ENCODE measurements at places on chromosomes 1 and 21.
A peak's percentile ranks its signal among the peaks of the same experiment; 100 is the strongest.

DNA sequence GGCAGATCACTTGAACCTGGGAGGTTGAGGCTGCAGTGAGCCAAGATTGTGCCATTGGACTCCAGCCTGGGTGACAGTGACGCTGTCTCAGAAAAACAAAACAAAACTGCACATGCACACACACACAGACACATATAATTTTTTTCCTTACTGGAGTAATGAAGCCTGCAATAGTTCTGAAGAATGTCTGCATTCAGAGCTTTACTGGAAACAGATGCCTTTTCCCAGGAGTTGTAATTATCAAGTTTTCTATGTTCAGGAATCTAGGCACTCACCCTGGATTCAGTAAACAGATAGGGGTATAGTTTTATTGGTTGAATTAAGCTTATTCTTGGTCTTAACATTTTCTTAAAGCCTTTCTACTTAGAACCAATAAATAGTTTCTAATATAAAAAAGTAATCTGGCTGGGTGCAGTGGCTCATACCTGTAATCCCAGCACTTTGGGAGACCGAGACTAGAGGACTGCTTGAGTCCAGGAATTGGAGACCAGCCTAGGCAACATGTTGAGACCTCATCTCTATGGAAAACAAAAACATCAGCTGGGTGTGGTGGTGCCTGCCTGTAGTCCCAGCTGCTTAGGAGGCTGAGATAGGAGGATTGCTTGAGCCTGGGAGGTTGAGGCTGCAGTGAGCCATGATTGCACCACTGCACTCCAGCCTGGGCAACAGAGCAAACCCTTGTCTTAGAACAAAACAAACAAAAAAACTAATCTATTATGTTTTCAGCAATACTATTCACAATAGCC, 15.8 kb downstream of the SPEN start:
- no peak for DNase-seq

GRCh38 chr1:228401782-228402640, 4.6 kb downstream of the TRIM11 start:
- DNase-seq = no peak

DNA sequence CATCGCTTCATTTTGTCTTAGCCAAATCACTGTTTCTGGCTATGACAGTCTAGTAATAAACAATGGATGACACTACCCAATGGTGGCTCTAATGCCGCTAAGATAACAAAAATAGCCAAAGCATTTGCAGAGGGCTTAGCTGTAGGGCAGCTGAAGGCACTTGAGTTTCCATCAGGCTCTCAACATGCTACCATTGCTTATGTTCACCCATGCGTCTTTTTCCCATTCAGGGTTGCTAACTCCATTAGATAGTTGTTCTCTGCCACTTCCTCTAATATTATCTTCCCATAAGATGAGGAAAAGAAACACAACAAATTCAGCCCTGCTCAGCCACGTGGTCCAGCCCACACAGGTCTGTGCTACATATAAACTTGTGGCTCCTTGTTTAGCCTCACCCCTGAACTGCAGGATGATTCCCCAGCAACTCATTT, 159.6 kb downstream of the TOMM20 start:
- no peak for DNase-seq

DNA sequence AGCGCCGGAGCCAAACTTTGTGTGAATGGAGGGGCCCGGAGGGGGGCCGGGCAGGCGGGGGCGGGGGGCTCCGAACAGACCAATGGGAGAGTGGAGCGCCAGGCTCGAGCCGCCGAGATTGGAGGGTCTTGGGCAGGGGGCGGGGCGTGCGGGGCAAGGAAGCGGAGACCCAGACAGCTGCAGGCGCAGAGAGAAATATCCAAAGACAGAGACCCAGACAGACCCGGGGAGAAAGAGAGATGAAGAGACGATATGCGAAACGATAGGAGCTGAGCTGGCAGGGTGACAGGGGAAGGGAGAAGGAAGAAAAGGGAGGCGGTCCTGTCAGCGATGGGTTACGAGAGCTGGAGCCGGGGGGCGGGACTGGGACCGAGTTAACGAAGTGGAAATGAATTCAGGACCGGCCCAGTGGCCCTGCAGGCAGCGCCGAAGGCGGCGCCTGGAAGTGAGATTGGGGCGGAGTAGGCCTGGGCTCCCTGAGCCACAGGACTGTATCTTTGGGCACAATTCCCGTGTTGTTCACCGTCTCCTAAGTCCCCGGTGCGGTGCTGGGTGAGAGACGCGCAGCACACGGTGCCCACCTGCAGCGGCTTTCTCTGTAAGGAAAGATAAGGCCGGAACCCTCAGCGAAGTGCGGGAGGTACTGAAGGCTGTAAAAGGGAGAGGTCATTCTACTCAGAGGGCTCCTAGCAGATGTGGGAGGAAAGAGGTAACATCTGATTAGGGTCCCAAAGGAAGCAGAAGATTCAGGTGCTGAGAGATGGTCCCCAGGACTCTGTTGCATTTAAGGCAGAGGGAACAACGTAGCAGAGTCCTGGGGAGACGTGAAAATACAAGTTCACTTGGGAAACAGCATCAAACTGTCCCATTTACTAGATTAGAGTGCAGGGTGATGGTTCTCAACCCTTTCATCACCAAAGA, 543 bp upstream of the KCNJ10 start:
- no peak for DNase-seq

DNA sequence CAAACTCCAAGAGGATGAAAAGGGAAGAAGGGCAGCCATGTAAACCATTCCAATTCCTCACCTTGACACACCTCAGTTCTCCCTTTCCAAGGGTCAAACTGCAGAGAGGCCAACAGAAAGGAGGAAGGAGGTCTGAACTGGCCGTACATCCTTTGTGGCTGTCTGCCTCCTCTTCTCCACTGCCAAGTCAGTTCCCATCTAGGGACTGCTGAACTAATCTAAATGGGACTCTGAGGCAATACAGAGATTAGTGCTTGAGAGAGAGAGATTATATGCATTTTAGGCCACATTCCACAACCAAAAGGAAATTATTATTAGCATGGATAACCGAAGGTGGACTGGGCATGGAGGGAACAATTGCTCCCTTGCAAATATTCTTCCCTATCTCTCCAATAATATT, 2.7 kb downstream of the ARHGEF11 start:
- no peak for DNase-seq

DNA sequence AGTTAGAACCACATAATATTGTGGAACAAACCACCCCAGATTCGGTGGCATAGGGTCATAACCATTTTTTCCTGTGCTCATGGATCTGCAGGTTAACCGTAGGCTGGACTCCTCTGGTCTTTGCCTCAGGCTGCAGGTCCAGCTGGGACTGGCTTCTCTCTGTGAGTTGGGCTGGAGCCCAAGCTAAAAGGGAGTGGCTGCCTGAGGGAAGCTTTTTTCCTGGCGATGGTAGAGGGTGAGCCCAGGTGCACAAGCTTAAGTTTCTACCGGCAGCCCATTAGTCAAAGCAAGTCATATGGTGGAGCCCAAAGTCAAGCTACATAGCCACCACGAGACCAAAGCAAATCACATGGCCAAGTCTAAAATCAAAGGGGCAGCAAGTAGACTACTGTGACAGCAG, 13.8 kb downstream of the EPHX4 start:
- DNase-seq = no peak

- no peak for DNase-seq
Measured at GRCh38 chr1:82924666-82925065, 1074.3 kb downstream of the TTLL7 start.

- DNase-seq = no peak
Measured at GRCh38 chr1:115761601-115762302, 6.8 kb downstream of the CASQ2 start.

- DNase-seq = peak; percentile 92
Measured at GRCh38 chr1:35448344-35448801, 108.8 kb downstream of the KIAA0319L start.

GRCh38 chr1:63414691-63415365, 47.4 kb downstream of the ALG6 start:
- DNase-seq = no peak

- no peak for DNase-seq
Measured at GRCh38 chr1:67604778-67605177, 80.2 kb upstream of the GADD45A start.

DNA sequence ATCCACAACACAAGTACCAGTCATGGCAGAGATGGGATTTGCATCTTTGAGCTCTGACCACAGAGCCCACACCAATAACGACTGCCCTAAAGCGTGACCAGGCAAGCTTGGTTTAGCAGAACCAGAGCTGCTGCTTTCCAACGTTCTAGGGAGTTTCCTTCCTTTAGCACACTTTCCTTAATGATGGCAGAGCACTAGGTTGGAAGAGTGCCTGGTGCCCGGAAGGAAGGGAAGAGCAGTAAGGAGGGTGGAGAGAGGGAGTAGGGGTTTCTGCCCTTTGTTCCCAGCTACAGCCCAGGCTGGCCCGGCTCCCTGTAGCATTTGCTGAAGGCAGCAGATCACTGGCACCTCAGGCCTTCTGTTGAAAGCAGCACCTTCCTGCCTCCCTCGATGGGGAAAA, 6.1 kb upstream of the EVA1C start:
- DNase-seq = no peak

DNA sequence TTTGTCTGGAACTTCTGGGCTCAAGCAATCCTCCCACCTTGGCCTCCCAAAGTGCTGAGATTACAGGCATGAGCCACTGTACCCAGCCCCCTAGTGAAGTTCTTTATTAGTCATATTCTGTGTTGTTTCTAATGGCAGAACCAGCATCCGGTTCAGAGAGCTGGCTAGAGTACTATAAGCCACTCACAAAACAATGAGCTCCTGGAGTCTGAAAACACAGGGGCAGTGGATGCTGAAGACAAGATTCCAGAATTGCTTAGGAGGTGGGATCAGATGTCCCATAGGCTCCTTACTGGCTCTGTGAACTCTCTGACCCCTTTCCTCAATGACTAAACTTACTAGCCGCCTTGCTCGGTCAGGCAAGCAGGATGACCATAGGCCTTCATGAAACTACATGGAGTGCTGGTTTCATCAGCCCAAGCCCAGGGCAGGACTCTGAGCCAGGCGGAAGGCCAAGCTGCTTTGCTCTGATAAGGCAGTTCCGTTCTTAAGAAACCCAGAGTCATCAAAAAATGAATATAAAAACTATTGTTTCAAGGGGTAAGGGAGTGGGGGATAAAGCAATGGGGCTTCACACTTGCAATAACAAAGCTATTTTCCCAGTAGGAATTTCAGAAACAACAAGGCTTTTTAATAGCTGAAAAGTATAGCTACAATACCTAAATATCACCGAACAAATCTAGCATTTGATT, 8.1 kb downstream of the MTHFR start:
- no peak for DNase-seq

- no peak for DNase-seq
Measured at GRCh38 chr1:27438621-27439061, 46.2 kb downstream of the GPR3 start.

GRCh38 chr1:225990705-225991464, 8.3 kb downstream of the SDE2 start:
- no peak for DNase-seq

DNA sequence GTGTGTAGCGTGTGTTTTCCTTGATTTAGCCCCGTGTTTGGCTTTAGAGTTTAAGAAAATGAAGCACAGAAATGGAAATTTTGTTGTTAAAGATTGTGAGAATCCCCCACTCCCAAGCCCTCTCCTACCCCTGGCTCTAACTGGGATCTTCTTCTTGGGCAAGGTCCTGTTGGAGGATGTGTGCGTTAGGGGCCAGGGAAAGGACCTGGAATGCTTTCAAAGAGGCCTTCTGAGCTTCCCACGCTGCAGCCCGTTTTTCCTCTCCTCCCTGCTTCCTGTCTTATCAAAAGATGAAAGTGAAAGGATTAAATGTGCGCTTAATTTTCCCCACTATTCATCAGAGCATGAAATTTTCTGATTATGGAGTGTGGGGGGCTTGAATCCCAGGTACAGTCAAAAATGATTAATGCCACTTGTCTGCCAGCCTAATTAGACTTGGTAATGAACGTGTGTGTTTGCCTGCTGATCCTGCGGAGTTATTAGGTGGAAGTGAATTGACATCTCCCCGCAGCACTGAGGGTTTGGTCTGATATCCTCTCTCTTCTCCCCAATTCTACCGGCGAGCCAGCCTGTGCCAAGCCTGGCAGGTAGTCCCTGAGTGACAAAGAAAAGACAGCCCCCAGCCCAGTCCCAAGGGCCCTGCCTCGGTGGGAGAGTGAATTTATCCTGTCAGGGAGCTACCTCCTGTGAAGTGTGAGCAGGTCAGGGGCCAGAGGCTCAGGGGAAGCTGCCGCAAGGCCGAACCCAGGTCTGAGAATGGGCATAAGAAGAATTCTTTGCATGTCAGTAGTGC, 4.9 kb downstream of the RASSF5 start:
- no peak for DNase-seq

DNA sequence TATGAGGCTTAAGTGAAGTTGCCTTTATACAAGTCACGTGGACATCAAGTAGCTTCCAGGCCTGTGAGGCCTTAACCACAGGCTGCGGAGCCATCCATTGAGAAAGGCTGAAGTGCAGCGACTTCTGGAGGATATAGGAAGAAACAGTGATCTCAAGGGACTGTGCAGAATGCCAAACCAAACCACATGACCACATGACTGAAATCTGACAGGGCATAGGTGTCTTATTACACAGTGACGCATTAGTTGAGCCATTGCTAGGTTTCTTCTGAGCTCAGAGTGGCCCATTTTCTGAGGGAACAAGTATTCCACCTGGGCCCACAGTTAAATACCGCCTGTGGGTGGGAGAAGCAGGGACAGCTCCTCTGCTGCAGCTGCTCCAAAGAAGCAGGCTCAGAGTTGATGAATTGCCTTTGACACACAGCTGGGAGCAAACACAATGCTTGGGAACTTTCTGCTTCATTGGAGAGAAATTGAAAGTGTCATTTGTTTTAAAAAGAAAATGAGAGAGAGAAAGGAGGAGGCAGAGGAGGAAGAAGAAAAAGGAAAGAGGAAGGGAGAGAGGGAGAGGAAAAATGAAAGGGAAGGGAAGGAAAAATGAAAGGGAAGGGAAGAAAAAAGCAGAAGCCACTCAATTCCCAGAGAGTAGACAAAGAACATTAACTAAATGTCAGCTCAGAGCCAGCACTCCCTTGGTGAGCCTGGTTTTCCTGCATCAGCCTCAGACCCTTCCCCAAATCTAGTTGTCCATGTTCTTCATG, 94.4 kb downstream of the COLGALT2 start:
- peak; percentile 97 for DNase-seq

GRCh38 chr1:23561076-23561812, 1.9 kb upstream of the ID3 start:
- no peak for DNase-seq

DNA sequence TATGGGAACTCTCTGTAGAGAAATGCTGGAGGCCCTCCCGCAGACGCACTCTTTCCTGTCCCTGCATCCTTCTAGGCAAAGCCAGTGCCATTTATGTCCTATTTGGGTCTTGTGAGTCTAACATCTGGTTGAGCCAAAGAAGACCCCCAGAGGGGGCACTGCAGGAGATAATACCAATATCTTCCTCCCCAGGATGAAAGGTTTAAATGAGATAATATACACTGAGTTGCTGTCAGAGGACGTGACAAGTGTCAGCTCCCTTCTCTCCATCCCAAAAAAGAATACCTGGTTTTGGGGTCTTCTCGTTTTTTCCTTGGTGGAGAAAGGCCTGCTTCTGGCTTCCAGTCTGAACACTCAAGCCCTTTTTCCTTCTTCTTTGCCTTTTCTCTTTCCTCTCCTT, 7.6 kb downstream of the TCEA3 start:
- no peak for DNase-seq

DNA sequence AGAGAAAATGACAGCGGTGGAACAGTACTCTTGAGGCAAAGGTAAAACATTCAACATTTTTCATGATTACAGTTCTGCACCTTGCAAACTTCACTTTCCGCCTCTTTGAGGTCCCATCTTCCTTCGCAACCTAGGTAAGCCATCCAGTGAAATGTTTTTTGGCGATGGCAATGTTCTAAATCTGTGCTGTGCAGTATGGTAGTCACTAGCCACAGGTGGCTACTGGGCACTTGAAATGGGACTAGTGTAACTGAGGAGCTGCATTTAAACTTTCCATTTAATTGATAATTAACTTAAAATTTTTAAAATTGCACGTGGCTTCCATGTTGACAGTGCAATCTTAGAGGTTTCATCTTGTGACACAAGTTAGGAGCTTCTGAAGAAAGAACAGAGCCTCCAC, 13.0 kb downstream of the EXOC8 start:
- no peak for DNase-seq

Data from AG09309 (cell line).